Stimulated activated CD8-positive, alpha-beta memory T cell treated with anti-CD3 and anti-CD28 coated beads, Interleukin-4, amount 100 ng/mL, for 4 hours (primary cell): ENCODE measurements at places on chromosomes 16 and 17.

DNA sequence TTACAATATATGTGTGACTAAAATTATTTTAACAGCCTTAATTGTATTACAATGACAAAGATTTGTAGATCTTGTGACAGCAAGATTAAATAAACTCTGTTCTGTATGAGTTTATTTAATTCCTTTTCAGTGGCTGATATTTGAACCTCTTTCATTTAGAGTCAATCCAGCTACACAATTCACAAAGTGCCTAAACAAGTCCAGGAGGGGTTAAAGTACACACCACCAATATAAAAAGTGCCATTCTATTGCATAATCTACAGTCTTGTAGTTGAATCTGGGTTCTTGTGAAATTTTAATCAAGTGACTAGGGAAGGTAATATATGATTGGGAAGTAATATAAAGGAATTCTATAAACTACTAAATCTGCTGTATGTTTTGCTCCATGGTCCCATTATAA, 3.9 kb upstream of the NFAT5 start:
- no peak for DNase-seq

- no peak for DNase-seq
Measured at GRCh38 chr16:14955546-14956231, 18.4 kb downstream of the NPIPA1 start.

GRCh38 chr16:53711390-53711789, 7.4 kb downstream of the FTO start:
- DNase-seq: no peak

DNA sequence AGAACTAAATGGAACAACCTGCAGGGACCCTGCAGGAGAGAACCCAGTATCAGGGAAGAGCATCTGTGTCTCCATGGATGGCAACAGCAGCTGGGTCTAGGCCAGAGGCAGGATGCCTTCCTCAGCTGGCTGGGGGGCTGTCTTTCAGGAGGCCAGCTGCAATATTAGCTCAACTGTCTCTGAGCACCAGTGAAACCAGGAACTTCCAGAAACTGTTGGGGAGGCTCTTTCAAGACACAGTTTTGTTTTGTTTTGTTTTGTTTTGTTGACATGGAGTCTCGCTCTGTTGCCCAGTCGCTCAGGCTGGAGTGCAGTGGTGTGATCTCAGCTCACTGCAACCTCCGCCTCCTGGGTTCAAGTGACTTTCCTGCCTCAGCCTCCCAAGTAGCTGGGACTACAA, 7.6 kb downstream of the GPR142 start:
- no peak for DNase-seq

- no peak for DNase-seq
Measured at GRCh38 chr16:79509211-79509631, 91.3 kb downstream of the MAF start.
